ENCODE measurements at places on chromosomes 3 and 15. TPM values are rescaled to one million over a fixed set of nuclear protein-coding genes. Genes with fewer than 3 reads are reported as not detected.

GRCh38 chr3:63251499-63251898 lies 26.6 kb upstream of the SYNPR start:
- no peak for DNase-seq

GRCh38 chr3:54843352-54843751 lies 84.5 kb downstream of the LRTM1 start:
- no peak for DNase-seq

DNA sequence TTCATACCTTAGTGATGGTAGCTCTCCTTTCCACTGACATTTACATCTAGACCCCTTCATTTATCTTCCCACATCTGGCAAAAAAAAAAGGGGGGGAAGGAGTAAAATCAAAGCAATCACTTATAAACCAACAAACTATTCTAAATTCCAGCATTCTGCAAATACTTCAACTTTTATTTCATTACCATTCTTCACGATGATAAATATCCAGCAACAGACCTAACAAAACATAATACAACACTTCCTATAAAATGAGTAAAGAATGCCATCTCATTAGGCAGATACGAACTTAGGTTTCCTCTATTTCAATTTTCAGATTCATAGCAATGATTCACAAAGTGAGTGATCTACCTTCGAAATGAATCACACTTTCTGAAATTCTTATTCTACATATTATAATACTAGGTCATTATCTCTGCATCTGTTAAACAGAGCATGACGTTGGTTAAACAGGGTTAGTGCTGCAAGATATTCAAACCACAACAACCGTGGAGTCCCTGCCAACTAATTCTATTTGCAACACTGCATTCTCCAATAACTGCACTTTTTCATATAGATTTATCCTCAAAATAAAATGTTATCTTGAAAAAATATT lies at the start of gene LRRFIP2:
TSS of gene LRRFIP2 (minus strand) at position 51 of the 595 bp plus-strand sequence. CDS start 25,599 bp downstream, outside the sequence.
- peak; percentile 25 for DNase-seq

DNA sequence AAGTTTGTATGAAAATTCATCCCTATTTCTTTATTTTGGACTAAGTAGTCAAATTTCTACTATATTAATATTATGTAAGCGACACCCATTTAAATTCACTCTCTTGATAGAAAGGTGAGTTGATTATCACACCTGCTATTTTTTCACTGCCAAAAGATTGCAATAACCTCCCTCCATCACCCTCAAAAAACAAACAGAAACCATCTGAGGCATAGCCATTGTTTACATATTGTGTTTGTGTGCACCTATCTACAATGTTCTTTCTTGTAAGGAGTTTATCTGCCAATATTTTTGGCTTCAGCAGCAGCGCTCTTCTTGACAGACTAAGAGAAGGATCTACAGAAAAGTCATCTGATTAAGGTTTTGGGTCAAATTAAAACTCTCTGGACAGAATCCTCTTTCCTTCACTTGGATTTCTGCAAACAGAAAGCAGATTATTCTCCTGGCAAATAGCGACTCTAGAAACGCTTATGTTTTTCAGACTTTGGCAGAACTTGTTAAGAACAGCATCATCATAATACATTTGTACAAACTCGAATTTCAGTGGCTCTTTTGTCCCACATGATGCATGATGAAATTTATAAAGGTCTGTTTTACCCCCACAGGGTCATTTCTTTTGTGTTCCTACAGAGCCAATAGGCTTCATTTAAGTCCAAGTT lies 48.6 kb downstream of the KCNMB2 start:
- DNase-seq = no peak

GRCh38 chr3:4410606-4411005 lies 56.5 kb downstream of the SUMF1 start:
- DNase-seq = no peak

DNA sequence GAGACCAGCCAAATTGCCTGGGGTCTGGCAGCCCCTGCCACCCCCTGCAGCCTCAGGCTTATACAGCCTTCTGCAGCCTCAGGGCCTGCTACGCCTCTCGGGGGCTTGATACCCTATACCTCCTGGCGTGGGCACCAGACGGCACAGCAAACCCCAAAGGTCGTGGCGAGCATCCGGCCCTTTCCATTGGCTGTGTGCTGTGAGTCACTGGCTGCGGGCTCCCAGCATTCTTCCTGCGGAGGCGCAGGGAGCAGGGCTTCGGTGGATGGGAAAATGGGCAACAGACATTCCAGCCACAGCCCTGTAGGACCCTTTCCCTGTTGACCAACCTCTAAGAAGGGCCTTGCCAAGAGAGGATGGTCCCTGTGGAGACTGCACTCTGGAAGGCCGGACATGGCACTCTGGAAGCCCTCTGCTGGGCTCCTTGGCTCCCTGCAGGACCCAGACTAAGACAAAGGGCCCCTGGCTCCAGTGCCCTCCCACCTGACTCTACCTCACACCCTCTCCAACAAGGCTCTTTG lies 59.6 kb downstream of the ITGA11 start:
- DNase-seq = no peak

IL12A gene
- 0.55 TPM for total RNA-seq

XXYLT1 gene
- total RNA-seq = 5.0 TPM

MESP2 gene
- not detected for total RNA-seq

MKRN3 gene
- total RNA-seq = 4.4 TPM

PLSCR2 gene
- not detected for total RNA-seq

All from activated CD4-positive, alpha-beta memory T cell treated with anti-CD3 and anti-CD28 coated beads, Interleukin-2, amount 10 ng/mL, durations not matched to agents 7 days and 5 days (primary cell).